Stimulated activated CD8-positive, alpha-beta memory T cell treated with anti-CD3 and anti-CD28 coated beads, Interleukin-15, amount 100 ng/mL, for 1 hour (primary cell): ENCODE measurements at places on chromosomes 6 and 20.

- DNase-seq: no peak
These were observed 519.4 kb upstream of the JAG1 start for GRCh38 chr20:11193241-11193640.

DNA sequence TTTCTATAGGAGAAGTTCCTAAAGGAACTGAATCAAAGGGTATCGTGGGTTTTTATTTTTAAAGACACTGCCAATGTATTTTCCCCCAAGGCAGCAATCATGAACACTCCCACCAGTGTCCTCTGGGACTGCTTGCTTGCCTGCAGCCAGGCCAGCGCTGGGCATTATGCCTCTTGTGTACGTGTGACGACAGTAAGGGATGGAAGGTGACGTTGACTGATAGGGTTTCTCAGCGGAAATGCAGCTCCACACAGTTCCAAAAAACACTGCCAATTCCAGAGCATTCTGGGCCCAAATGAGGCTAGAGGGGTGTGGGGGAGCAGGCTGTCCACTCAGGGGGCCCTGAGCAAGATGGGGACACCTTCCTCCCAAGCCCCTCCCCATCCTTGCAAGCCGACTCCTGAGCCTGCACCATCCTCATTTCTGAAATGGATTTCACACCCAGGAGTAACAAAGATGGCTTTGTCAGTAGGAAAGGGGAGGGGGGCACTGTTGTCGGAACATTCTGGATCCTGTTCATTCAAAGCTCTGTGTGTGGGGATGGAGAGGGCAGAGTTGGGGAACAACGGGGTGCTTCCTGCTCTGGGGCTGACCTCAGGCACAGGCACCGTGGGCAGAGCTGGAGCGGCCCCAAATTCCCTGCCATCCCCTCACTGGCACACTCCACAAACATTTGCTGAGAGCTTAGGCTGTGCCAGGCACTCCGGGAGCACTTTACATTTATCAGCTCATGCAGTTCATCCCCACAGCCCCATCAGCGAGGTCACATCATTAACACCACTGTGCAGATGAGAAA lies 20.0 kb downstream of the PREX1 start:
- DNase-seq: no peak

DNA sequence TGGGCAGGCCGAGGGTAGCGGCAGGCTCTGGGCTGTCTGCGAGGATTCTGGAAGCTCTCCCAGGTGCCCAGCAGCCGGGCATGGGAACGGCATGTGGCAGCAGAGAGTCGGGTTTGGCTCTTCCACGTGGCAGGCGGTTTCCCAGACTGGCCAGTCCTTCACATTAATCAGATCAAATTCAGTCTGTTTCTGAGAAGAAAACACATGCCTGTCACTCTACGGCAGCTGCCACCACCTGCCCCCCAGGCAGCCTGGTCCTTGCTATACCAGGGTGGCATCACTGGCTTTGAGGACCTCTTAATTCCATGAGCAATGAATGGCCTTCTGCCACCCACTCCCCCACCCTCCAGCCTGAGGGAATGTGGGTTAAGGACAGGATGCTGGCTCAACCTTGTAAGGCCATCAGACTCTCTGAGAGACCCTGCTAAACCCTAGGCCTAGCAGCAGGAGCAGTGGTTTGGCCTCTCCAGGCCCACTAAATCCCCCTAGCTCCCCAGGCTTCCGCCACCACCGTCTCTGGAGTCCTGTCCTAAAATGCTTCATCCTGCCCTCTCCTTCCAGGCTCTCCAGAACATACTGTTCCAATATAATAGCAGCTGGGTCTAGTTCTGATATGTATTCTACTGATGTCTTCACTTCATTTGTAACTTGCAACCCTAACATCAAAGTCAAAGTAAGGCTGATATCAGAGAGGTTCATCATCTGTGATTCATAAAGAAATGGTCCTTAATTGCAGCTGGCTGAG lies 47.8 kb downstream of the PLCG1 start:
- no peak for DNase-seq

- no peak for DNase-seq
These were observed 23.6 kb upstream of the FBXL4 start for GRCh38 chr6:98971303-98971702.

DNA sequence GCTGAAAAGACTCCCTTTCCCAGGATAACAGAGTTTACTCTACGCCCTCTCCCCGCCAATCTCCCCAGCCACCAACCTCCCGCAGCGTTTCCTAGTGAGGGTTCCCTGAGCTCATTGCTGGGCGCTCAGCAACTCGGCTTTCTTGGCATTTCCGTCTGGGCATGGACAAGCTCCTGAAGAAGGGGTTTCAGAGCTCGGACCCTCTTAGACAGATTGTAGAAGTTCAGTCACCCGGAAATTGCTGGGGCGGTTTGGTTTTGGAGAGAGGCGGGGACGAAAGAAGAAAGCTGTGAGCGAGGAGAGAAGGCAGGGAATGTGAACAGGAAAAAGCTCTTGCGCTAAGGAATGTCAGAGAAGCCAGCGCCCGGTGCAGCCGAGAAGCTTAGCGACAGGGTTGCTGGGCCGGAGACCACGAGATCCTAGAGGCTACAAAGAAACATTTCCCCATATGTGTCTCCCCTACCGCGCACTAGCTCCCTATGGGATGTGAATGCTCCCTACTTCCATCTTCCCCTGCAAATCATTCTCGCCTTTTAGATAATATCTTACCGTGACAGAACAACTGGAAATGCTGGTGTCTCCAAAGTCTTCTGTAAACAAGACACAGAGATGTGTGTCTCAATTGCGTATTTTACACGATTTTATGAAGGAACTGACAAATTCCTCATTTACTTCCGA lies 15.8 kb downstream of the POM121L2 start:
- DNase-seq: no peak

GRCh38 chr20:41483553-41483930 lies 116.9 kb upstream of the EMILIN3 start:
- no peak for DNase-seq

DNA sequence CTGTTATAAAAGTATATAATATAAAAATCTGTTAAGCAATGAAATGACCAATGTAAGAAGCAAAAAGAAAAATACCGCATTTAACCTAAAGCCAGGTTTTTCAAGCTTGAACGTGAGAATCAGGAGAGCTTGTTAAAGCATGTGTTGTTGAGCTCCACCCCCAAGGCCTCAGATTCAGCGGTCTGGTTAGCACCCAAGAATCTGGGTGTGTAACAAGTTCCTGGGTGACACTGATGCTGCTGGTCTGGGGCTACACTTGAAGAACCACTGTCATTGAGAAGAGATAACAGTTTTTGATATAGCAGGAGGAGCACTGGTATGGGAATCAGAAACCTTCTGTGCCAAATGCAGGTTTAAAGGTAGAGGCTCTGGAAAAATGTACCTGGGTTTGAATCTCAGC lies 154.0 kb downstream of the ID4 start:
- peak; percentile 1 for DNase-seq

GRCh38 chr6:119314885-119315272 lies 34.7 kb downstream of the MAN1A1 start:
- no peak for DNase-seq

- DNase-seq: no peak
These were observed 4.8 kb downstream of the LRP11 start for GRCh38 chr6:149859368-149859767.

DNA sequence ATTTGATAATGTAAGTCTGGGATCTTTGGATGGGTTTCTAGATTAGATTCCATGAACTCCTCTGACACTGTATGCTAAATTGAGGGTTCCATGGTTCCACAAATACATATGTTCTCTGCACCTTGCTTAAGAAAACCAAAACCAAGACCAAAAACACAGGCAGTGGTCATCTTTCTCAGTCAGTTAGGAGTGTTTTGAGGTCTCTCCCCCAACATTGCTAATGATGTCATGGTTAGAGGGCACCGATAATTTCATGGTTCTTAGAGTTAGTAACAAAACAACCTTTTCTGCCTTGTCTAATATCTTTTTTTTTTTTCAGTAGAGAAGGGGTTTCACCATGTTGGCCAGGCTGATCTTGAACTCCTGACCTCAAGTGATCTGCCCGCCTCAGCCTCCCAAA lies 44.5 kb downstream of the ARID1B start:
- no peak for DNase-seq

GRCh38 chr6:75493400-75494064 lies at the start of gene FILIP1:
Gene FILIP1 (minus strand): TSS chr6:75493800. CDS start chr6:75414972, 78,828 bp downstream.
- DNase-seq: no peak

- DNase-seq: no peak
These were observed 54.4 kb upstream of the SIRPG start for GRCh38 chr20:1711826-1712601.

DNA sequence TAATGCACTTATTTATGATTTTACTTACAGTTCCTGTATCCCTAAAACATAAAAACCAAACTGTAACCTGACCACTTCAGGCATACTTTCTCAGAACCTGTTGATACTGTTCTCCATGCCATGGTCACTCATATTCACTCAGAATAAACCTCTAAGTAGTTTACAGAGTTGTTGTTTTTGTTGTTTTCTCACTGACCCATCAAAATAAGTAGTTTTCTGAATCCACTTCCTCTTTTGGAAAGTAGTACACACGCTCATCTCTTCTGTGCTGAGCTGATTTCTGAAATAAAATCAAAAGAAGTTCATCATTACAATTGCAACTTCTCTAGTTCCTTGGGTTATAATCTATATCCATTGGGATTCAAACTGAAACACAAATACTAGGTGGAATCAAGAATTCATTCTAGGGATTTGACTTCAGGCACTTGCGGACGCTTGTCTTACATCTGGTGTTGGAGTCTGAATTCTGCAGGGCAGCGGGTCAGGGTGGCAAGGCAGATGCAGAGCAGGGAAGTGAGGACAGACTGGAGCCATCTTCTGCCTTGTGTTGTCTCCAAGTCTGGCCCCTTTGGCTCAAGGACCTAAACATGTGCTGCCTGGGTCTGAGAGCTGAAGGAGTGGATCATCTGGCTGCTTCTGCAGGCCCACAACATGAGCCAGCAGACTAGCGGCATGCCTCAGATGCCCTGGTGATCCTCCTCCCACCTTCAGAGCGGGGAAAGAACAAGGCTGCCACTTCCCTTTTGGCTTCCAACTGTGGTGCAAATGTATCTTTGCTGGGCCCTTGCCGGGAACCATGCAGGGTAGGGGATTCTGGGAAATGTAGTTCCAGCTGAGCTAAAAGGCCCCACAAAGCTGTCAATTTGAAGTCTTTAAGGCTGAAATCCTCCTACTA lies 167.9 kb upstream of the MYLIP start:
- DNase-seq: no peak

DNA sequence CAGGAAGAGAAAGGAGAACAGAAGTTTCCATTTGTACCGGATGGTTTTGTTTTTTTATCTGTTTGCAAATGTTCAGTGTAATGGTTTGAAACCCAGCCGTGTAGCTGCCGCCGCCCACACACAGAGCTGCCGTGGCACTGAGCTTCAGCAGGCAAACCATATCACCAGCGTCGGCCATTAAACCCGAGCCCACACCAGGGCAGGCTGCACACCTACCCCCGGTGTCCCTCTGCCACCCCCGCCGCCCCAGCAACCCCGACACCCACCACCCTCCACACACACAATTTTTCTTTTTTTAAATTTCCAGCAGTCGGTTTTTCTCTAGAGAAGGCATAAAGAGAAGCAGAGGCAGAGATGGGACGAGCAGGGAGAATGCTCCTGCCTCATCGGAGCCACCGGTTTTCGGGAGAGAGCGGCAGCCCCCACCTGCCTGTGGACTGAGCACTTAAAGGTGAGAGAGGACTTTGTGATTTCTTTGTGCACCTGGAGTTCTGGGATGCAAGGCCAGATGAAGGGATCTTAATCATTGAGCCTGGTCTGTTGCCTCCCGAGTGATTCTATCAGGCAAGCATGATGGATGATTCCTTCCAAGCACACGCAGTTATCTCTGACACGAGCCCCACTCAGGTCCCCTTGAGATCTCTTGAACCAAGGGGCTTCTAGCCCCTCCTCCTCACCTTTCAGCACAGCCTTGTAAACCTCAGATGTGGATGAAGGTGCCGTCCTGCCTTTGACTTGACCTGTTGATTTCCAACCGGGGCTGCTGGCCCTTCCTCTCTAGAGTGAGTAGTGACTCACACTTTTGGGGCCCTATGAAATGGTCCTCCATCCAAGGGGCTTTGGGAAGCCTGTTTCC lies 17.5 kb upstream of the ZNF831 start:
- peak; percentile 32 for DNase-seq

GRCh38 chr6:116400328-116400727 lies 29.6 kb downstream of the DSE start:
- DNase-seq: no peak

DNA sequence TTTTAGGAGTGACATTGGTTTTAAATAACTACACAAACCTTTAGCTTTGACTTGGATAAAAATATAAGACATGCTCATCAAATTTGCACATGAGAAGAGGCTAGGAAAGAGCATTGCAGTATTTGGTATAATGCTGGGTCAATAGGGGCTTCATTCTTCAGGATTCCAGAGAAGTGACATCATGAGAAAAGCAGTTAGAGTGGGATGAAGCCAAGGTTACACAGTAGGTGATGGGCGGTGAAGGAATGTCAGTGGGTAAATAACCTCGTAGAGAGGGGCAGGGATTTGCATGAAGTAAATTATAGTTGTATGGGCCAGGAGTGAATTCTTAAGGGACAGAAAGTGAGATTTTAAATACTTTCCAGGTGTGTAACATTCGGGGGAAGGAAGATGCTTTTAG lies 216.2 kb downstream of the RFPL4B start:
- DNase-seq: no peak
